ENCODE measurements at places on chromosomes 5 and 9.

- no peak for DNase-seq
These were observed 361.6 kb downstream of the YTHDC2 start for GRCh38 chr5:113875096-113875495.

DNA sequence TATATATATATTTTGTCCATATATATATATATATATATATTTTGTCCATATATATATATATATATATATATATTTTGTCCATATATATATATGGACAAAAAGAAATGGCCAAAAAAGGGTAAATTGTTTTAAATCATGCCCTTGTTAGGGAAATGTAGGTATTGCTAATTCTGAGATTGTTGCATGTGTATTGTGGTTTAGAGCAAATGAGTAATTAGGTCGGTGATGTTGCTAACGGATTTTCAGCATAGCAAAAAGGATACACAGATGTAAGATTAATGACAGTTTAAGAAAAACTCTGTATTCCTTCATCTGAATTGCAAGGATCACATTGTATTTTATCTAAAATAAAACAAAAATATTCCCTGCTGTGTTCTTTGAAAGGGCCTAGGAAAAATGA is 40.2 kb downstream of the OSTF1 start:
- DNase-seq = no peak

DNA sequence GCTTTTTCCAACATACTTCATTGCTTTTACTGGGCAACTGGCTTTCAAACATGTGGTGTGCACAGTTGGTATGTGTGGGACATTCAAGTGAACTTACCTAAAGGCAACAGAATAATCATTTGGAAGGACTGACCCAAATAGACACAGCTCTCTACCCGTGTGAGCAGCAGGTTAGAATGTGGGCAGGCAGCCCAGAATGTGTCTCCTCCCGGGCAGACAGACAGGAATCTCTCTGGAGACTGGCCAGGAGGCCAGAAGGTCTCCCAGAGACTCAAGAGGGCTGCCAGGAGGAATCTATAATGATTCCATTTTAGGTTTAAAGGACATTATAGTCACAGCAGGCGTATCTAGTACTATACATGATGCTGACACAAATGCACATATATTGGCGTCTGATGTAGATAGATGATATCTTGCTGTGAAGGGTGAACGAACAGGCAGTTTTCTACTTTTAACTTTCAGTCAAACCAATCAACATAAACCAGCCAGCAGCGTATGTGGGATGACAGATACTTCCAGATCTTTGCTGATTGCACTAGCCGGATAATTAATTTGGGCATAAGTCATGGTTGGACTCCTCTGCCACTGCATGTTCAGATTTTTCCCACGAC is 297.4 kb upstream of the ZNF608 start:
- no peak for DNase-seq

DNA sequence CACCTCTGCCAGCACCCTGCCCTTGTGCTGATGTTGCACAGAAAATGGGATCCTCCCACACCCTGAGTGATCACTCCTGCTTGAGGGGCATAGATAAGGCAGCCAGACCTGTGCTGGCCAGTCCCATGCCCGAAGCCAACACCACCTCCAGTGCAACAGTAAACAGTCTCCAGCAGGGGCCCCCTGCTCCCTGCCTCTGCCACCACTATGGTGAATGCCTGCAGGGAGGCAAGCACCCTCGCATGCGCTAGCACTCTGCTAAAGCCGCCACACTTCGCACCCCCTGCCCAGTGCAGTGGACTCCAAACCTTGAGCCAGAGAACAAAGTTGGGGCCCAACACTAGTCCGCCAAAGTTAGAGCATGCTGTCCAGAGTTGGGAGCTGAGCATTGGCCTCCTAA is 118.7 kb downstream of the PJA2 start:
- no peak for DNase-seq

GRCh38 chr5:157574456-157575380 is 857 bp downstream of the ADAM19 start:
- no peak for DNase-seq

DNA sequence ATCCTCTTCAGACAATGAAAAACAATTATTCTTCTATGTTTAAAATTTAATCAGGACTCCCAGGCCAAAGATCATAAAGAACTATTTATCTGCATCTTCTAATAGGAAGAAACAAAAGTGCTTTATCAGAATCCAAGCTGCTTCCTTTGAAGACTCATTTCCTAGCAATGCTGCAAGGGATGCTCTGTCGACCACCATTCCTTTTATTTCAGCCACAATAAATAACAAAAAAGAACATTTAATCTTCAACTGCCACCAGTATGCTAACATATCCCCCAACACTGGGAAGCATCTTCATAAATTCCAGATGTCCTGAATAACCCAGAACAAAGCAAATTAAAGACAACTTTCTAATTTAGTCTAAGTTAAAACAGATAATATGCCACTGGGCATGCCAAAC is 68.7 kb downstream of the PKD2L2 start:
- DNase-seq = no peak

- DNase-seq = no peak
These were observed 370.0 kb downstream of the PSAT1 start for GRCh38 chr9:78666818-78667414.

- DNase-seq = peak; percentile 39
These were observed 557 bp upstream of the PHF2 start for GRCh38 chr9:93575796-93576257.

- no peak for DNase-seq
These were observed 213.2 kb downstream of the GABRB2 start for GRCh38 chr5:161333194-161333880.

GRCh38 chr5:65611524-65611923 is 12.6 kb downstream of the TRIM23 start:
- no peak for DNase-seq

DNA sequence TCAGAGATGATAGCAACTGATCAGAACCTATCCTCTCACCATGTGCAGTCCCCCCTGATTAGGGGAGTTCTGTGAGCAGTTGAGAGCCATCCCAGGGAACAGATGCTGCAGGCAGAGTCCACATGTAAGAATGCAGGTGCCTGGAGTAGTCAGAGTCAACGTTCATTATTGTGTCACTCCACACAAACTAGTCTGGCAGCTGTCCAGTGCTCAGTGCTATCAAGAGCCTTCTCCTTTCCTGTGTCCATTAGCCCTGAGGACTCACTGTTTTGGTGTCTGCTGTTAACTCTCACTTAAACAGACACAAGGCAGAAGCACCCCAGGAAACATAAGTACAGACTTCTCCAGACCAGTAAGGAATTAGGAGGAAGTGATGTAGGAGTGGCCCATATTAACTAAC is 2.5 kb downstream of the SH3TC2 start:
- DNase-seq = no peak

DNA sequence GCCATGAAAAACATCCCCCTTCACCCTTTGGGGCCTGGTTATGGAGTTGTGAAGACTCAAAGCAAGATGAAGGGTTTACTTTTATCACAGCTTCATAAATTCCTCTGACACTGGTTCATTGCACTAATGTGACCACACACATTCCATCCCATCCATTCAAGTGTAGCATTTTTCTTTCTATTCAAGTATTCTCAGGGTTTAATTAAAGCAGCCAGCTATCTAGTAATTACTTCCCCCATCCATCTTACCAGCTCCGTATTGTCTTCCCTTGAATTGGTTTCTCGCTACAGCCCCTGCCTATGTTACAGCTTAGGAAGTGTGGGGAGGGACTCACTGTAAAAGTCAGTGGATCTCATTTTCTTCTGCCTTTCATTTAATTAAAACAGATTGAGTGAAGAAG is 387.0 kb upstream of the RFX3 start:
- no peak for DNase-seq

DNA sequence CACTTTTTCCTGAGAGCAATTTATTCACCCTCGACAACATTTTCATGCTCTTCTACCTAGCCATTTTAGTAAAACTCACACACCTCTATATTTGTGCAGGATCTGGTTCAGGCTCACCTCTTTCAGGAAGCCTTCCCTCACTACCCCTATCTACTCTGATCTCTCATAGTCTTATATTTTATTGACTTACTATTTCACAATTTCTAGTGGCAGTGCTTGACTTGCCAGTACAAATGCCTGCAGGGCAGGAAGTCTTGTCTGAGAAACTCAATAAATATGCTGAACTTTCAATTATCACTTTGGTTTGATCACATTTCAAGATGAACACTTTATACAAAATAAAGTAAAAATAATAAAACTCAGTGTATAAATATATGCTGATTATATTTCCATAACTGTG is 226.8 kb downstream of the CETN3 start:
- DNase-seq = no peak

DNA sequence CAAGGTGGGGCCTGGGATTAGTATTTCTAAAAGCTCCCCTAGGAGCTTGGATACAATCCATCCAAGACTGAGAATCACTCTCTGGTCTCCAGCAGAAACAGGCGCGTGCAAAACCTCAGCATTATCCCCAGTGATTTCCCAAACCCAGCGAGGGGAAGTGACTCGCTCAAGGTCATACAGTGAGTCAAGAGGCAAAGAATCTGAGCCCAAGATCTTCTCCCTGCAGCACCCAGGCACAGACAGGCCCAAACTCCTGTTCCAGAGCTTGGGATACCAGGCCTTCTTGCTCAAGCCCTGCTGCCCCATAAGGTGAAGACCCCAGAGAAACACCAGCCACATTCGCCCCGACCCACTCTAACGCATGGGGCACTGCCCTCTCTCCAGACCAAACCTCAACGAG is 33.2 kb downstream of the SHB start:
- DNase-seq = no peak

GRCh38 chr5:153618307-153618706 is 127.8 kb downstream of the GRIA1 start:
- DNase-seq = no peak

- DNase-seq = no peak
These were observed 182.5 kb upstream of the NR3C1 start for GRCh38 chr5:143585970-143586369.

DNA sequence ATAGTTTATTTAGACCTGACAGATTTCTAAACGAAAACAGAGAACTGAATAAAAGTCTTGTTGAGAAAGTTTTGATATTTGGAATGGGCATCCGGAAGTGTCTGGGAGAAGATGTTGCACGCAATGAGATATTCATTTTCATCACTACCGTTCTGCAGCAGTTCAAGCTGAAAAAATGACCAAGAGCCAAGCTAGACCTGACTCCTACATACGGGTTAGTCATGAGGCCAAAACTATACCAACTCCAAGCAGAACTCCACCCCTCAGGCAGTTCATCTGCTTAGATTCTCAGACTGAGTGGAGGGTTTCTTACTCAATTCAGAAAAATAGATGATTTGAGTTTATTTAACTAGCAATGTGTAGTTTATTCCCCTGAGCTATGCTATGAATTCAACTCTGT is 95.4 kb upstream of the ANXA1 start:
- no peak for DNase-seq

DNA sequence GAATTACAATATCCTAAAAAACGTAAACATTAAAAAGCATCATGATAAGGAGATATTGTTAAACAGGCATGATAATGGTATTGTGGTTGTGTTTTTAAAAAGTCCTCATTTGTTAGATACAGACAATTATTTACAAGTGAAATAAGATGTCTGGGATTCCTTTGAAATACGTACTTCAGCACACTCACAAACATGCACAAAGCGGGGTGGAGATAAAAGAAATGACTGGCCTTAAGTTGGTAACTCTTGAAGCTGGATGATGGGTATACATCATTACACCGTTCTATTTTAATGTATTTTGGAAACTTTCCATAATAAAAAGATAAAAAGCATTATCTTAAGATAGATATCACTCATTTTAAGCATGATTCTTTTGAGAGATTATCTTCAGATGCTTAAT is 1.0 kb downstream of the FAM200C start:
- DNase-seq = no peak

DNA sequence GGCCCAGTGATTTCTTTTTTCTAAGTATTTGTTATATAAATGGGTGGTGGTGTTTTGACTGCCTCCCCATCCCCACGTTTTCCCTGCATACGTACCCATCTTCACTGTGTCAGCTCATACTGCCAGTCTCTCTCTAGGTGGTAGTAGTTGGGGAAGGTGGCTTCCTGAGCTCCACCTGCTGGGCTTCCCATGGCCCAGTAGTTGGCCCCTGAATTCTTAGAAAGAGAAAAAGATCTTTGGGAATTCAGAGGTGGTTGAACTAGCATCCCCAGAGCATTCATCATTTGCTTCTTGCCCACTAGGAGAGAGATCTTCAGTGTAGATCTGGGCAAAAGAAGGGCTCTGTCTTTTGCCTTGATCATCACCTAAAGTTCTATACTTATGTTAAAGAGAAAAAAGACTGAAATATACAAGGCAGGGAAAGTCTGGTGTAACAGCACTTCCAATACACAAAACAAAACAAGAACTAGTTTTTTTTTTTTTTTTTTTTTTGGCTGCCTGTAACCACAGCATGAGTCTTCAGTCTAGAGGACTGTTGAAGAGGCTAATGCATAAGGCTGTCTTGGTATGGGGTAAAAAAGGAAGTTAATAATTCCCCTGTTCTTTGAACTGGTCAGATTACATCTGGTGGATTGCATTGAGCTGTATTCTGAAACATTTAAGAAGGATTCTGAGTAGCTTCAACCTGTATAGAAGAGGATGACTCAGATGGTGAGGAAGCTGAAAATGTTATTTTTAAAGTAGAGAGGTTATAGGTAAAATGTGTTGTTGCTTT is 128.7 kb downstream of the ATG10 start:
- no peak for DNase-seq

- no peak for DNase-seq
These were observed 35.1 kb downstream of the TDRD7 start for GRCh38 chr9:97447001-97447400.

DNA sequence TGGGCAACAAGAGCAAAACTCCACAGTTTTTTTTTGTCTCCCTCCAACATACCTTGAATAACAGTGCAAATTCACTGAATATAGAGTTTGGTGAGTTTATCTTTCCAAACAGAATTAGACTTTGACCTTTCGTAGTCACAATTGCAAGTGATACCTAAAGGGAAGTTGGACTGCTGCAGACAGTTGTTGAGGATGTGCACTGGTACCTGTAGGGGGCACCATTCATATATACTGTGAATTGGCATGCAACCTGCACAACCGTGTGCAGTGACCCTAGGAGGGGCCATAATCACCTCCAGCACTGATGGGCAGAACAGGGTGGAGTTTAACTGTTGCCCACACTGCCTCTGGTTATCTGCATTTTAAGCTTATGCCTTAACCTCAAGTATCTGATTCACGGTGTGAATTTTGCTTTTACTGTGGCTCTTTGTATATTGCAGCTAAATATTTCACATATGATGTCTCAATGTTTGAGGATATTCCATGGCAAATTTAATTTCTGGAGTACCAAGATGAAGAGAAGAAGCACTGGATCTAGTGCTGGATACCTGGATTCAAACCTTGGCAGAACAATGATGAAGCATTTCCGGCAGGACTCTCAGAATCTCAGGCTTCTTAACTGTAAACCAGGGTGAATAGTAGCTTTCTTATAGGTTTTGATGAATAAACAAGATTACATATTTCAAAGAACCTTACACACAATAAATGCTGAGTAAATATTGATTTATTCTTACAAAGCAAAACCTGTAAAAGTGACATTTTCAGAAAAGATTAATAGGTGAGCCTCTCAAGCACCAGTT is 144.3 kb downstream of the ACTBL2 start:
- no peak for DNase-seq

DNA sequence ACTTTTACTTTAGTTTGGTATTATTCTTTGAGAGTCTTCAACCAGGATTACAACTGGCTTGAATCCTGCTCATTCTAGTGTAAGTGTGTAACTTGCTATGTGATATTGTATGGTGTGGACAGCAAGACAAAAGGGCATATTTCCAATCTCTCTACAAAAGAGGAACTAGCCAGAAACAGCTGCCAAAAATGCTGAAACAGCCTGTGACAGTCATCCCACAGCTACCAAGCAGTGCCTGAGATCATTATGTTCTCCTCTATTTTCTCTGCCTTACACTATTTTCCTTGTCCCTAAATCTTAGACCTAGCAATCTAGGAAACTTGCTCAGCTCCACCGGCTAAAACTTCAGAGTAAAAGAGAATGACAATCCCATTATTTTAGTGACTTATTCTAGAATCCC is 42.8 kb downstream of the WDR41 start:
- no peak for DNase-seq

Measured in activated CD4-positive, alpha-beta T cell treated with anti-CD3 and anti-CD28 coated beads, Interleukin-2, amount 50 U/mL, for 24 hours (primary cell).